ENCODE measurements at places on chromosomes 16 and 17.

GRCh38 chr17:8693328-8693727 is 51.3 kb downstream of the CCDC42 start:
- no peak for DNase-seq

- DNase-seq: no peak
Observed at GRCh38 chr17:80036715-80037477, 454 bp downstream of the CCDC40 start.

- no peak for DNase-seq
Observed at GRCh38 chr16:1828645-1829410, 1.8 kb downstream of the FAHD1 start.

GRCh38 chr16:5979905-5980550 is 882.4 kb upstream of the EEF2KMT start:
- DNase-seq: no peak

DNA sequence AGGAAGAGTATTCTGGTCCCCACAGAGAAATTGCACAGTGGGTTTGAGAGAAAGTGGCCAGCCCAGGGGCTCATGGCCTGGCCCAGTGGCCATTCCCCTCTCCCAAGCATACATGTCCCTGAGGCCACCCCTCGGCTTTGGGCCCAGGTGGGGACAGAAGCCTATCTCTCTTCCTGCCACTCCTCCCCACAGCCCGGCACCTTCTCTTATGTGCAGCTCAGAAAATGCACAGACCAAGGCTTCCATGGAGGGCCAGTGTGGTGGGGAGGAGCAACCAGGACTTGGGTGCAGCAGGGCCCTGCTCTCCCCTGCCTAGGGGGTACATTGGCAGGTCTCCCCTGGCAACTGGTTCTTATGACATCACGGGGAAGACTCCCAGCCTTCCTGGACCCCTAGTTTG is at the start of gene C16orf90:
TSS of gene C16orf90 (minus strand) at position 314 of the 400 bp plus-strand sequence. CDS start at position 246, 68 bp downstream.
- DNase-seq: no peak

- no peak for DNase-seq
Observed at GRCh38 chr17:39739885-39740356, 2.2 kb downstream of the GRB7 start.

- no peak for DNase-seq
Observed at GRCh38 chr17:63529711-63530556, 6.8 kb downstream of the KCNH6 start.

DNA sequence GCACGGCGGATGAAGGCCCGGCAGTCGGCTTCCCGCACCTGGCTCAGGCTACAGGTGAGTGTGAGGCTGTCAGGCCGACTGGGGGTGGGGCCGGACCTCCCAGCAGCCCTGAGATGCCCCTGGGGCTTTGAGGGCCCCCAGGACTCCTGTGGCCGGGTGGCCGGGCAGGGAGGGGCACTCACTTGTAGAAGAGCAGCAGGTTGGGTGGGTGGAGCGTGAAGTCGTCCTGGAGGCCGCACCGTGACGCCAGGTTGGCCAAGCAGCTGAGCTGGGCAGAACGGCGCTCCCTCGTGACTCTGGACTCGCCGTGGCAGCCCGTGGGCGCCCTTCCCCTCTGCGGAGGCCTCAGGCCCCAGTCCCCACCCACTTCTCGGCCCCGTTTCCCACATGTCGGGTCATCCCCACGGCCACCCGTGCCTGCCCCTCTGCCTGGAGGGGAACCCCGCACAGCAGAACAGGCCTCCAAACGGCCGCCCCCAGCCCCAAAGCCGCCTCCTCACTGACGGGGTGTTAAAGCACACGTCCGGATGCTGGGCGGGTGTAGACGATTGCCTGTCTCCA is 12.9 kb downstream of the RPUSD1 start:
- DNase-seq: no peak

DNA sequence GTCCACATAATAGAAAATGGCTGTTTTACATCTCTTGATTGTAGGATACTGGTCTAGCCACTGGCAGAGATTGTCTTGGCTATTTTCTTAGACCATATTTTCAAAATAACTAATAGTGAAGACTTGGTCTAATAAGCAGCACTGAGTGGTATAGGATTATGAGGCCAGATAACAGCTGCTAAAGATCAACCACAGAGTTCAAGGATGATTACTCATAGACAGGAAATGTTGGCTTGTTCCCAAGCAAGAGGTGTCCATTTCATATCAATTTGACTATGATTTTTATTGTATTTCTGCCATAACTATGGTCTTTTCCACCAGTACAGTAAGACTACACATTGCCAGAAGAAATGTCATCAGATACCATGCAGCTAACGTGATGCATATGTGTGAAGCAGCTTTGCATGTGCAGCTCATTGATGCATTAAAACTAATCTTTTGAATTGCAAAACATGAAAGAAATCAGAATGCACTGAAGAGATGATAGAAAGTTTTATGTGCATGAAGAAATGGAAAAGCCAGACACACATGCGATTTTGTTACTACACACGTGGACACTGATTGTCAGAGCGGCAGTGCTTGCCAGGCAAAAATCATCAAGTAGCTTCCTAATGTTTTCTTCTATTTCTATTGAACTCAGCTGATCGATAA is 693.3 kb downstream of the CDH11 start:
- no peak for DNase-seq

DNA sequence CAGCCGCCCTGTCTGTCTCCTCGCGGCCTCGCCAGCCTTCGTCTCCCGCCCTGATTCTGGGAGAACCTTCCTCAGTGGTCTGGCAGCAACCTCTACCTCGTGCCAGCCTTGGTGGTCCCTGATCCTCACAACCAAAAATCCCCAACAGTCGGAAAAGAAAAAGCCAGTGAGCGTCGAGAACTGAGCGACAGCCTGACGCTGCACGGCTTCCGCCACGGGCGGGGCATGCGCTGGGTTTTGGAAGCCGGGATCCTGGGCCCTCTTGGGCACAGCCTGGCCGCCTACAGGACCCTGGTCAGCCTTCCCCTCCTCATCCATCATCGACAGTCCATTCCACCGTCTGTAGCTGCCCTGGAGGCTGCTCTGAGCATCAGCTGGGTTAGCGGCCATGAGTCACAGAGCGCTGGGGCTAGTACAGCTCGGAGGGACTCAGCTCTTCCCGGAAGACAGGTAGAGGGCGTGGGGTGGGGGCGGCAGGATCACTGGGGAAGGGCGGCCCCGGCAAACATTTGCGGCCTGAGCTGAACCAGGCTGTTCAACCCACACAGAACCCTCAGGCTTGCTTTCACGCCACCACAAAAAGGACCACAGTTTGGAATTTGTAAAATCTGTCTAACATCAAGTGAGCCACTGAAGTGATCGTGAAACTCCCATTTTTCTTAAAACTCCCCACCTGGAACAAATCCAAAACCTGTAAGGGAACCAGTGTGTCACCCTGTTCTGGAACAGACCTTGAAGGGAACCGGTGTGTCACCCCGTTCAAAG is 55.4 kb upstream of the DOC2B start:
- DNase-seq: no peak
